ENCODE measurements at places on chromosomes 1 and 21.
A peak's percentile ranks its signal among the peaks of the same experiment; 100 is the strongest.

DNA sequence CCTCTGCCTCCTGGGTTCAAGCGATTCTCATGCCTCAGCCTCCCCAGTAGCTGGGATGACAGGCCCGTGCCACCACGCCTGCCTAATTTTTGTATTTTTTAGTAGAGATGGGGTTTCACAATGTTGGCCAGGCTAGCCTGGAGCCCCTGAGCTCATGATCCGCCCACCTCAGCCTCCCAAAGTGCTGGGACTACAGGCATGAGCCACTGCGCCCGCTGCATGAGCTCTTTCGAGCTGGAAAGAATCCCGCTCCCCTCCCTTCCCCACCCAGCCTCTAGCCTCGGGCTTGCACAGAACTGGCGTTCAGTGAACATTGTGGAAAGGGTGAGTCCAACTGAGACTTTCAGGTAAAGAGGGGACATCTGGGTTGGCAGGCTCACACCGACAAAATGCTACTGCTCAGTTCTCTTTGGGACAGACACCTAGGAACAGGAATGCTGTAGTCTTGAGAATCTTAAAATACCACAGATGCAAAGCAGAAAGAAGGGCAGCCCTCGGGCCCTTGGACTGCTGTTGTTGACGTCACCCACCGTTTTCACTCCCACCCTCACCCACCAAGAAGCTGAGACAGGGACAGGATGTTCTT lies 9.7 kb upstream of the GNG4 start:
- DNase-seq, result no peak

- DNase-seq, result no peak
Measured at GRCh38 chr21:28688381-28688780, 304.3 kb downstream of the LTN1 start.

- no peak for DNase-seq
Measured at GRCh38 chr1:248818505-248819374, 7.0 kb downstream of the SH3BP5L start.

DNA sequence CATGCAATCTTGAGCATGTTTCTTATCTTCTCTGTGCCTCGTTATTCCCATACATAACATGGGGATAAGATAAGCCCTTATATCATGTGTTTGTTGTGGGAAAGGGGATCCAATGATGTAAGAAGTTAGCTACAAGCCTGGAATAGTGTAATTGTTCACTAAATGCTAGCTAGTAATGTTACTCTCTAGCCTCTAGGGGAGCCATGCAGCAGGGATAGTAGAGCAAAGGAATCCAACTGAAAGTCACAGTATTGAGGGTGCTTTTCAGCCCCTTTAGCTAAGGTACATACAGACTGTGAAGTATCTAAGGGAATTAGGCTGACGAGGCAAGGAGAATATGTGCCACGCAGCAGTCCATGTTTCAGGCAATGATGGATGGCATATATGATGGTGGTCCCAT lies 46.9 kb downstream of the IL23R start:
- no peak for DNase-seq

- DNase-seq, result no peak
Measured at GRCh38 chr1:4963251-4963650, 308.8 kb downstream of the AJAP1 start.

DNA sequence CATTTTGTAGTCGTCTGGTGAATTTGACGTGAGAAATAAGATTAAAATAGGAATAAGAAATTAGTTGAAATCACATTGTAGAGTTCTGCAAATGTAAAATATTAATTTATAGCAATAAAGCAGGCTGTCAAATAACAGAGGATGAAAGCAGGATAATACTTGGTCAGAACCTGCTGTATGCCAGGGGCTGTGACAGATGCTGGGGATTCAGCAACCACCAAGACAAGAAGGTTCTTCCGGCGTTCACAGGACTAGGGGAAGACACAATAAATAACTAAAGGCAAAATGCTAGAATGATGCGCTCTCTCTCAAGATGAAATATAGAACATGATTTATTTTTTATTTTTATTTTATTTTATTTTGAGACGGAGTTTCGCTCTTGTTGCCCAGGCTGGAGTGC lies 6.8 kb upstream of the PARK7 start:
- no peak for DNase-seq

DNA sequence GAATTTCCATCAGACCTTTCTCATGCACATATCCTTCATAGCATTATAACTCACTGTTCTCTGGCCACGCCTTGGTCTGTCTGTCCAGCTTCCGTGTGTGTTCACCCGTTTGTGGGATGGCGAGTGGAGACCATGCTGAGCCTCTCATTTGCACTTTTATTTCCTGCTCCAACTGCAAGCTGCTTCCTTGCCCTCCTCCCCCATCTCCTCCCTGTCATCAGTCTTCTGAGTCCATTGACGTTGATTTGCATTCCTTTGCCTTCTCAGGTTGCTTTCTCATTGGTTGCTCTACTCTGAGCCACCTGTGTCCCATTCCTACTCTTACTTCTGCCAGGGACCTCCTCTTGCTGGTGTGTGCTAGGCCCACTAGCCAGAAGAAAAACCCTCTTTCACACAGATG lies 146.4 kb downstream of the NOS1AP start:
- no peak for DNase-seq

DNA sequence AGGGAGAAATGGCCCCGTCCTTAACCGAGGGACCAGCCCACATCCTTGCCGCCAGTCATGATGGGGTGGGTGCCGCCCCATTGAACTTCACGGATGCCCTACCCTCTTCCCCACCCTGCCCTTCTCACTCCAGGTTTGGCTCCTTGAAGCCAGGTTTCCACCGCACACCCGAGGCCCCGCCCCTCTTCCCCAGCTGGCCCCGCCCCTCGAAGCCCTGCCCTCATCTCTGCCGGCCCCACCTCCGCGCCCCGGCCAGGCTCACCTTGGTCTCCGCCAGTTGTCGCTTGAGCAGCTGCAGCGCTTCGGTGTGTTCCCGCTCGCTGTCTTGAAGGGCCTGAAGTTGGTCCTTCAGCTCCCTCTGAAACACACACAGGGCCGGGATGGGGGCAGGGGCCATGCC lies 16.6 kb downstream of the TRIM62 start:
- DNase-seq, result no peak

GRCh38 chr1:166184897-166185296 lies 18.1 kb upstream of the FAM78B start:
- DNase-seq, result no peak

- no peak for DNase-seq
Measured at GRCh38 chr21:28754127-28754611, 238.5 kb downstream of the LTN1 start.

GRCh38 chr1:14067711-14068110 lies 367.7 kb downstream of the PRDM2 start:
- DNase-seq, result no peak

GRCh38 chr1:82503822-82504221 lies 703.1 kb downstream of the ADGRL2 start:
- DNase-seq, result no peak

DNA sequence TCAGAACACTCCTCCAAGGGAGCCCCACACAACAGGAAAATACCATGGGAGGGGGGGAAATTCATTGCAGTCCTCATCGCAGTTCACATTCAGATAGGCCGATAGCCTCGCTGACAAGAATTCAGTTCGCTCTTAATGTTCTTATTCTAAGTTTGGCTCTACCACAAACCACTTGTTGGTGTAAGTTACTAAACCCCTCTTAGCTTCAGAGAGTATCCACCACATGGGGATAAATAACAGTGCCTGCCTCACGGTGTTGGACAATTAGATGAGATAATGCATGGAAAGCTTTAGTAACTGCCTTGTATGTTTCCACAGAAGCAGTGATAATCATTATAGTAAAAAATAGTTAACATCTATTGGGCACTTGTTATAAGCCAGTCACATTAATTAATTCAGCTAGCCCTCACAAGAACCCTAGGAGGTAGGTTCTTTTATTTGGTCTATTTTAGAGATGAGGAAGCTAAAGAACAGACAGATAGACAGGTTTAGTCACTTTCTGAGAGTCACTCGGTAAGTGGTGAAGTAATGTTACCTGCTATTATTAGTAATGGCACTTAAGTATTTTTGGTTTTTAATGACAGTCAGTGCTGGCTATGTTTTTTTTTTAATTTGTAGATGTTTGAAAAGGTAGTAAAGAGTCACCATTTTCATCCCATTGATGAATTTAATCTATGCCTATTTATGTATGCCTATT lies 10.1 kb downstream of the VAV3 start:
- DNase-seq, result no peak

- DNase-seq, result peak; percentile 42
Measured at GRCh38 chr1:193479187-193479586, 292.8 kb upstream of the B3GALT2 start.

GRCh38 chr1:187985145-187985896 lies 1156.6 kb downstream of the PLA2G4A start:
- DNase-seq, result no peak

DNA sequence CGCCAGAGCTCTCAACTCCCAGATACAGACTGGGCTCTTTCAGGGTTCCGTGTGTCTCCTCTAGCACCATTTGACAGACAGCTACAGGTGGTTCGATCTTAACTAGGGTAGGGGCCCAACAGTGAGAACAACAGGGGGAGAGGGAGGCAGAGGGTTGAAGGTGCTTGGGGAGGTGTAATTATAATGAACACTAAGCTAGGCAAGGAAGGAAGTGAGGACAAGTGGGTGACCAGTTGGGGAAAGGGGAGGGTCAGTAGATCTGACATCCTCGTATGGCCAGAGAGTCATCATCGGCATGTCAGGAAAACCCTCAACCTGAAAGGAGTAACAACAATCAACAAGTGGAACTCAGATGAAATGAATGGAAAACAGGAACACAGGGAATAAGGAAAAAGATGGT lies 22.8 kb downstream of the GLIS1 start:
- DNase-seq, result no peak

DNA sequence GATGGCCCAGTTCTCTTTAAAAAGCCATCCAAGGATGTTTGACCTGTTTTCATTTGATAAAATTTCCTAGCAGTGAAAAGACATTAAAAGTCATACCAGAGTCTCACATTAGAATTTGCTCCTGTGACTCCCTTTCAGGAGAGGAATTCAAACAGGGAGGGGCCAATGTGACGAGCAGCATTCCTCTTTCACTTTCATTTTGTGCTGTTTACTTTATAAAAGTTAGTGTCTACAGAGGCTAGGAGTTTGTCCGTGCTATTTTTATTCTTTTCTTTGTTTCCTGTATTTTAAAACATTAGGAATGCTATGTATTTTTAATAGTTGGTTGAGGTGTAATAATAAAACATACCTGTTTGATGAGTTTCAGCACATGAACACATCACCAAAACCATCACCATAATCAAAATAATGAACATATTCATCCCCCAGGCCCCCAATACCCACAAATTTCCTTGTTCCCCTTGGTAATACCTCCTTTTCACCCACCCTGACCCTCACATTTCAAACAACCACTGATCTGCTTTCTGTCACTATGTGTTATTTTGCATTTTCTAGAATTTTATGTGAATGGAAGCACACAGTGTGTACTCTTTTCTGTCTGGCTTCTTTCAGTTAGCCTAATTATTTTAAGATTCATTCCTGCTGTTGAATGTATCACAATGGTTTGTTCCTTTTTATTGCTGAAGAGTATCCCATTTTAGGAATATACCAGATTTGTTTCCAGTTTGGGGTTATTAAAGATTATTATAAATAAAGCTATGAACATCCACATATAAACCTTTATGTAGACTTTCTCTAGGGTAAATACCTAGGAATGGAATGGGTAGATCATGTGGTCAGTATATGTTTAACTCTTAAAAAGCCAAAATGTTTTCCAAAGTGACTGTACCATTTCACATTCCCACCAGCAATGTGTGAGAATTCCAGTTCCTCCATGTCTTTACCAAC lies 129.5 kb downstream of the TENT5C start:
- DNase-seq, result peak; percentile 25

DNA sequence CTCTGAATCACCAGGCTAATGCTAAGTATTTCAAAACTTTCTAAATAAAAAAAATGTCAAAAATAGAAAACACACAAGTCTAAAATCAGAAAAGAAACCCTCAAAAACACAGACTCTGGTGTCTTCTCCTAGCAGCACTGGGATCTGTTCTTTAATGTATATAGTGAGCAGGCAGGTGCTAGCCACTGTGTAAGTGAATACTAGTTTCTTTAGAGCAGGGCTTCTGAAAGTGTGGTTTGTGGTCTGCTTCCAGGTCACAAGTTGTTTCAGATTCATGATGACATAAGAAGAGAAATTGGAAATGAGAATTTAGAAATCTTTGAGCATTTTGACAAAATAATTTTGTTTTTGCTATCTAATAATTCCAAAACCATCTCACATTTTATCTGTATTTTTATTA lies 763.1 kb downstream of the USP25 start:
- DNase-seq, result no peak

- DNase-seq, result peak; percentile 22
Measured at GRCh38 chr21:46551636-46552241, 53.1 kb downstream of the S100B start.

DNA sequence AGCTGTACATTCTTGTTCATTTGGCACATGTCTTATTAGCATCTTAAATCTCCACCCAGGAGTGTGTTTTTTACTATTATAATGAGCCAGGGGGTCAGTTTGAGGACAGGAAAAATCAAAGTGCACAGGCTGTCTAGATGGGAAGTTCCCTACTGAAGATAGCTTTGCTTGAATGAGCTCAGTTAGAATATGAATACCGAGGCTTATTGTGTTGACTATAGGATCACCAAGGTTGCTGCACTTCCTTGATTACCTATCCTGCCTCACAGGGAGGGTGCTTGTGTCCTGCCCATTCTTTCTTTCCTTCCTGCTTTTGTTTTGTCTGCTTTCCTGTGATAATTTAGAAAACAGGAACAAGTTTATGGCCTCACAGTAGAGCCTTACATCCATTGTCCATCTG lies 16.3 kb downstream of the PHGDH start:
- DNase-seq, result no peak

GRCh38 chr1:173527151-173527826 lies 50.2 kb downstream of the PRDX6 start:
- no peak for DNase-seq

- DNase-seq, result no peak
Measured at GRCh38 chr1:174352117-174352516, 95.6 kb upstream of the GPR52 start.

DNA sequence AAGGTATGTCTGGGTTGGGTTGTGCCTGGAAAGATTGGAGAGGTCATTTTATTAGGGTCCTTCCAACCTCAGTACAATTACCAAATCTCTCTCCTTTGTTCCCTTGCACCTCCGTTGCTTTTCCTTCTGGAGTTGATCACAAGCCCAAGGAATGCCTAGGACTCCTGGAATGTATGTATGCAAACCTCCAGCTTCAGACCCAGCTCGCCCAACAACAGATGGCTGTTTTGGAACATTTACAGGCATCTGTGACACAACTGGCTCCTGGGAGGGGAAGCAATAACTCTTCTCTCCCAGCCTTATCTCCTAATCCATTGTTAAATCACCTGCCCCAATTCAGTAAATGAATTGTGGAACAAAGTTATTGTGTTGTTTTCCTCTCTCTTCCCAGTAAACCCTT lies 8.3 kb downstream of the TSACC start:
- no peak for DNase-seq

Measured in activated T-cell treated with anti-CD3 and anti-CD28 coated beads, Interleukin-2, amount 50 U/mL, for 4 hours (primary cell).